ENCODE measurements at places on chromosomes 7 and 10.

DNA sequence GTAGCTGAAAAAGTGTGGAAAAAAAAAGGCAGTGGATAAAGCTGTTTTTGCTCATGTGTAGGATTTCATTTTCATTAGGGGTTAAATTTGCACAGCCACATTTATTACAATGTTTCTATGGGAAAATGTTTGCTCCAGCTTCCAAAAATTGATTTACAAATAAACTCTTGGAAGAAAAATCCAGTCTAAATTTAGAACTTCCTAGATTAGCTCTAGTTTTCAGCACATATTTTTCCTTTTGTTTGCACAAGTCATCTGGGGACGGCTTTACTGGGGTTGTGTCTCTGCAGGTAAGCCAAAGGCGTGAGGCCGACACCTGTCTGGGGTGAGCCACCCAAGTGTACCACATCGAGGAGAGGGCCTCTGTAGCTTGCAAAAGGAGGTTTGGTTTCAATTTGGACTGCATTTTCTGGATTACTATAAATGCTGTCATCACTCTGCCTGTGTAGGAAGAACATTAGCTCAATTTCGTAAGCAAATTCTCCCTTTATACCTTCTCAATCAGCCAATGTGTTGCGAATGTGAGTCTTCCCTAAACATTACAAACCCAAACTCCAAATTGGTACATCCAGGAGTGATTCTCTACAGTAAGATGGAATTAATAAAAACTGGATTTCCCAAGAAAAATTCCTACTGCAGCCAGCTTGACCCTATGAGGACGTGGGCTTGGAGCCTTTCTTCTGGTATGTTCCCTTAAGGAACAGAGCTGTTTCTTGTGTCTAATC, 89.5 kb upstream of the ZNF438 start:
- DNase-seq = no peak

DNA sequence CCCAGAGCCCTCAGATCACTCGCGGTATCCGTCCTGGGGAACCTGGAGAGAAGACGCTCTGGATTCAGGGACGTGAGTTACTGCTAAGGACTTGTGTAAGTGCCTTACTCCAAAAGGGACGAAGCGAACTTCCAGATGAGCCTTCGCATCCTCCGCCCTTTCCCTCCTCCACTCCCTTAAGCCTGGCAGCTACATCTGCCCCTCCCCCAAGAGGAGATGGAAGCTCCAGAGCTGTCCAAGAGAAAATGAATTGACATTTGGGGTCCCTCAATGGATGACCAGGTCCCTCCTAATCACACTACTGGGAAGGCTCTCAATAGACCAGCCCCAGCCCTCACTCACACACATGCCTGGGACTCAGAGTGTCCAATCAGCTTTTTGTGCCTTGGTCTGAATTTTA, 31.3 kb upstream of the GDF10 start:
- no peak for DNase-seq

DNA sequence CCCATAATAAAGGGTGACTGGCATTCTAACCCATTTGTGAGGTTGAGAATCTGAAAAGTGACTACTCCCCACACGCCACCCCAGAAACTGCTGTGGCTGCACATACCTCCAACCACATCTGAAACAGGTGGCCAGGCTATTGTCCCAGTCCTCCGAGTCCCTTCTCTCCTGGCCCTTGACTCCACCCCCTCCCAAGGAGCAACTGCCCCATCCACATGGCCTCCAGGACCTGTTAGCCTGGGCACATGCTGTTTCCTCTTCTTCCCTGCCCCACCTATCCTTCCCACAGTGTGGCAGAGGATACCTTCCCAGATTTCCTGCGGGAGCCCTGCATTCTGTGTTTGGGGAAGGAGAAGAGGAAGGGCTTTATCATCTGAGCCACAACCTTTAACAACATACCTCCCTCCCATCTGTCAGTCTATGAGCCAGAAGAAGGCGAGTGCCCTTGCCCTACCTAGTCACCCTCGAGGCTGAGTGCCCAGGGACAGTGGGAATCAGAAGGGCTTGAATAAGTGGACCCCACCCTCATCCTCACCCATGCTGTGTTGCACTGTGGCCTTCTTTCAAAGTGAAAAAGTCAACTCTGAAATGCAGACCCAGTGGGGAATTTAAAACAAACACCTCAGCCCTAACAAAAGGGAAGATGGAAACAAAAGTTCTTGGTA, 11.9 kb downstream of the STEAP1B start:
- no peak for DNase-seq

DNA sequence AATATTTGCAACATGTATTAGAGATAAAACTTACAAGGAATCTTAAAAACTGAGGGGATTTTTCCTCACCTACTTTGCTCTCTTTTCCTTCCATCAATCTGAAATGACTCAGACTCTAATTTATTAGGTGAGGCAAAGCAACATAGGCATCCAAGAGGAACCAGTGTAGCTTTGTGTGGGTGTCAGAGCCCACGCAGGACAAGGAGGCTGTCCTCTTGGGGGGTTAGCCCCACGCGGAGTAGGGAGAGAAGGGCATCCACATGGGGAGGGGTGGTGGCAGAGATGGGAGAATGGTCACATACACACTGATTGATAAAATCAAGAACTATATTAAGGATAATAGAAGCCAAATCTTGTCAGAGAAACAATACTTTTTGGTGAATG, 33.8 kb upstream of the ARMS2 start:
- DNase-seq = no peak

DNA sequence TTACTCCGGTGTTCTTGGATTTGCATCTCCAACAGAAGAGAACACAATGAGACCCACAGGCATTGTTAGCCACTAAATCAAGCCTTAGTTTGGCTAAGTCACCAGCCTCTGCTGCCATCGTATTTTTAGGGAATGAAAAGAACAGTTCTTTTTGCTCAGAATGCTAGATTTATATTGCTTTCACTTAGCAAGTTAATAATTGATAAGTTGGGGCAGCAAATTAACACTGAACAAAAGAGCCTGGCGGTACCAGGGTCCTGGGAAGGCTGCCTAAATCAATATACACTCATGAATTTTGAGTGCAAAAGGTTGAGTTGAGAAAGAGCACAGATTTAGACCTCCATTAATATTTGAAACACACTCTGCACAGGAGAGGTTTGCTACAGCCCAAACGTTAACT, 767.7 kb downstream of the TYW1 start:
- no peak for DNase-seq

DNA sequence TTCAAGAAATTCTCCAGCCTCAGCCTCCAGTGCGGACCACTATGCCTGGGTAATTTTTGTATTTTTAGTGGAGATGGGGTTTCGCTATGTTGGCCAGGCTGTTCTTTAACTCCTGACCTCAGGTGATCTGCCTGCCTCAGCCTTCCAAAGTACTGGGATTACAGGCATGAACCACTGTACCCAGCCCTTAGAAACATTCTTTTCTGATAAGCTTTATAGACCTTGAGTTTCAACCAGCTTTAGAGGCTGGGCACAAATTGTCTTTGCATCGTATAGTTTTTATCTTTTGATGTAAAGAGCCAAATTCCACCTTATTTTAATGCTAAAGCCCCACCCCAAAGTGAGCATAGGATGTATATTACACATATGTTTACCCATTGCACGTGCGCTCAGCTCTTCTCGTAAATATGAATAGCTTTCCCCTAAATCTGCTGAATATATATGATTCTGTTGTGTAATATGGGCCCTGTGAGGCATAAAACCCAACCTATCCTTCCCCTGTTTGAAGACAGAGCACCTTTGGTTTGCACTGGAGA, 124.8 kb downstream of the ADK start:
- DNase-seq = no peak

DNA sequence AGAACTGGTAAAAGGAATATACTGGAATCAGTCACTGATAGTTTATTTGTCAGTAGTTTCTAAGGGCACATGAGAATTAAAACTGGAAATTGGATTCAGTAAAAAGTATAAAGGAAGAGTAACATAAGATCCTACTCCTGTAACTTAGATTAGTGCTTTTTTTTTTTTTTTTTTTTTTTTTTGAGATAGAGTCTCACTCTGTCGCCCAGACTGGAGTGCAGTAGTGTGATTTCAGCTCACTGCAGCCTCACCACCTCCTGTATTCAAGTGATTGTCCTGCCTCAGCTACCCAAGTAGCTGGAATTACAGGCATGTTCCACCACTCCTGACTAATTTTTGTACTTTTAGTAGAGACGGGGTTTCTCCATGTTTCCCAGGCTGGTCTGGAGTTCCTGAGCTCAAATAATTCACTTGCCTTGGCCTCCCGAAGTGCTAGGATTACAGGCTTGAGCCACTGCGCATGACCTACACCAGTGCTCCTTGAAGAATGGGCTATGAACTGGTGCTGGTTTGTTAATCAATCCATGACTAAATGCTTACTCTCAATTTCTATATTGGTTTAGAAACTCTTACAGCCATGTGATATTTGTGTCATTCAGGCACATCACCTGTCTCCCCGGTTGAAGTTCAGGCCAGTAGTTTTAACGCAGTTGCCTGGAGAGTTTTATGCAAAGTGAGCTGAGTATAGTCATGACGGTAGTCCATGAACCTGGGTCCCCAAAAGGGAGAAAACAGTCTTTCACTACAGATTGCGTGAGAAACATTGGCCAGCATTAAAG, 65.0 kb downstream of the ZEB1 start:
- DNase-seq = no peak

DNA sequence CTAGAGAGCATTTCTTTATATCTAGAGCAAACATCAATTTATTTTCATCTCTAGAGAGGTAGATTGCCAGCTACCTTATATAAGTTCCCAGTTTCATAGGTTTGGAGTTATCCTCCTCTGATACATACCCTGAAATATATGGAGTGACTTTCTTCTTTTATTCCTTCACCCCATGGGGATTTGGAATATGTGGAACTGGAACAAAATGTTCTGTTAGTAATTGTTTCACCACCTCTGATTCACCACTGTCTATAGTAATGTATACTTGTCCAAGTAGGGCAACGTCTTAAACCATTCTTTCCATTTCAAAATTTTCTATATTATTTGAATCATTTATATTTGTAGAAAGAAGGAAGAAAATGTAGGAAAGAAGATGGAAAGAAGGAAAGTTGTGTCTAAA, 511.2 kb upstream of the KCND2 start:
- no peak for DNase-seq

DNA sequence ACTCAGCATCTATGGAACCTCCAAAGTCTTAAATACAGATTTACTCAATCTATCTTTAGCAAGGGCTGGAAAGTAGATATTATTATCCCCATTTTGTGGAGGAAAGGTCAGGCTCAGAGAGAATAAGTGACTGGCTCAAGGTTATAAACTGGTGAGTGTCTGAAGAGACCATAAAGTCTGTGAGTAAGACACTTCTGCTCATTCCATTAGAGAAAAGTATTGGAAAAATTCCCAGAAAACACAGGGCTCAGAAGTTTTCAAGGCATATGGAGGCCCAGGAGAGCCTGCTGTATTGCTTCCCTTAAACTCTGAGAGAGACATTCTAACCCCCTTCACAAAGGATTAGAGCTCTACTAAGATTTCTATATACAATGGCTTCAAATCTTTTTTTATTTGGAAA, 134.8 kb downstream of the PCDH15 start:
- no peak for DNase-seq

DNA sequence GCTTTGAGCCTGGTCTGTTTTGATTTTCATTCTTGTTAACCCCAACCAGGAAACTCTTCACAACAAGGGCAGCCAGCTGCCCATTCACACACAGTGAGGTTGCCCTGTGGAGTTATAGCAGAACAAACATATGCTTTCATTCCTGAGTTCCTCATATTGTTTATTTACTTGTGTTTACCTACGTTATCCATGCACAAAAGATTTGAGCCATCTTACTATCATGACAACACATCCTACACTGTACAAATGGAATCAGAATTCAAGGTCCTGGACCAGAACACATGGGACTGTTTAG, 21.7 kb upstream of the BMPER start:
- DNase-seq = no peak

GRCh38 chr10:48487244-48487643, 117.6 kb downstream of the ARHGAP22 start:
- no peak for DNase-seq

DNA sequence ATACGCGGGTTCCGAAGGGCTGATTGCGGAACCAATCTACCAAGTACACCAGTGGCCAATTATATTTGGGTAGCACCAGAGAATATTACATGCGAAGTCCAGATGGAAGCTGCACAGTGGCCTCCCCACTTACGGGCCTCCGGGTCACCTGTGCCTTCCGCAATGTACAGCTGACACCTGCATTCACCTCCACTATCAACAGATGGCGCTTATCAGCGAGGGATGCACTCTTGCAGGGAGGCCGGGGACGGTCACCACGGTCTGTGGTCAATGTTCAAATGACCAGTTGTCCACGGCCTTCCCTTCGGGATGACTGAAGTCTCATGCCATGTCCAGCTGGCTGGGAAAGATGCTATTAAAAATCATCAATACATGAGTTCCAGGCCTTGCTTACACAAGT, 47.6 kb downstream of the SLIT1 start:
- DNase-seq = no peak
